Central memory CD4-positive, alpha-beta T cell (primary cell): ENCODE measurements at places on chromosomes 2 and 18.

DNA sequence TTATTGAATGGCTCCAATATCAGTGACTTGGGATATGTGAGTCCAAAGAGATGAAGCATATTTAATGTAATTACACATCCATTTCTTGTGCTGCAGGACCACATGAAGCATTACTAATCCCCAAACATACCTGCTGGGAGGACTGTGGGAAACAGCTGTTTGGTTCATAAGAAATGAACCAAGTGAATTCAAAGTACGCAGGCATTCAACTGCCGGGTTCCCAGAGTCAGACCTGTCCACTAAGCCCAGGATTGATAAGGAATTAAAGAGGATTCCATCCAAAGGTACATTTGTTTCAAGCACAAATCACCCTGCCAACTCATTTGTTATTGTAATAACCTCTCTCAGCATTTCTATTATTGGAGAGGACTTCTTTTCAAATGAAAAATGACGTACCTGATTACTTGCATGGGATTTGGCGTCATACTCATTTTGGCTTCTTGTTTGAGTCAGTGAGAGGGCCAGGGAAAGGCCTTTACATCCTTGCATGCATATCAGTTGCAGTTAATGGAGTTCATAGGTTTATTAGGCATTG, 230.7 kb downstream of the TXNL1 start:
- DNase-seq = no peak

DNA sequence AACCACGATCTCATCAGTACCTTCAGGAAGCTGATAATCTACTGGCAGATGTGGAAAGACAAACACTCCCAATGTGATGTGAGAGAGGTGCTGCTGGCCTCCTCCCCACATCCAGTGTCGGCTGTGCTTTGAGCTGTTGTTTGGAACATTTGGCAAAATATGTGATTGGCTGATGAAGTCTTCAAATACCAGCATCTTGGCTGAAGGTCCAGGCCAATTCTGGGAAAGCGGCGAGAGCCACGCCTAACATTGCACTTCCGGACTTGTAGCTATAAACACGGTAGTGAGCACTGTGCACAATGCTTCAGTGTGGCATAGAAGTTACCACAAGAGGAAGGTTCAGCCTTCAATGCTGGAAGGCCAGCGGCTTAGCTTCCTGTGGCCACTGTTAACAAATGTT, 198.8 kb downstream of the DCDC2C start:
- DNase-seq = no peak

- DNase-seq = no peak
Observed at GRCh38 chr2:178553047-178553446, 72.8 kb downstream of the PLEKHA3 start.

GRCh38 chr2:172297950-172298349, 129.4 kb upstream of the ITGA6 start:
- DNase-seq = no peak

- DNase-seq = no peak
Observed at GRCh38 chr2:220198896-220199295, 571.5 kb downstream of the SLC4A3 start.

DNA sequence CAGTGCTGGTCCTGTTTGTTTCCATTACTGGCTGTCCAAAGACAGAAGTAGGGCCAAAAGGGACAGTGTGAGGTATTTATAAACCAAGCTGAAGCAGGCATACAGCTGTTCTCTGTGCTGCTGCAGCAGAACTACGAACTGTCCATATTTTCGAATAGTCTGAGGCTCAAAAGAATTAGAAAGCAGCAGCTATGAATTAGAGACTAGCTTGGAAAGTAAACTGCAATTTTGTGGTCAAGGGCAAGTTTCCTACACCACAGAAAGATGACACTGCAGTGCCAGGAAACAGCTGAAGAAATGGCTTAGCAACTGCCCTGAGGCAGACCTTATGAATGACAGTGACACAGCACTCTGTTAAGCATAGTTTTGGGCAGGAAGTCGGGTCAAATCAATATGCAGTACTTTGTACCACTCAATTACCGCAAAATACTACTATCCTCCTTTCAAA, 125.3 kb downstream of the TMEM131 start:
- peak; percentile 11 for DNase-seq

DNA sequence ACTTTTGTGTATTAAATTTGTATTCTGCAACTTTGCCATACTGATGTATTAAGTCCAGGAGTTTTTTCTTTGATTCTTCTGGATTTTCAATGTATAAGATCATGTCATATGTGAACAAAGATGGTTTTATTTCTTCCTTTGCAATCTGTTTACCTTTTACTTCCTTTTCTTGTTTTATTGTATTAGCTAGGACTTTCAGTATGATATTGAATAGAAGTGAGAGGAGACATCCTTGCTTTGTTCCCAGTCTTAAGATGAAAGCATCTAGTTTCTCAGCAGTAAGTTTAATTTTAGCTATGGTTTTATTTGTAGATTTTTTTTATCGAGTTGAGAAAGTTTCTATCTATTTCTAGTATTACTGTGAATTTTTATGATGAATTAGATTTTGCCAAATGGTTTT, 25.5 kb downstream of the VRK2 start:
- DNase-seq = no peak

- no peak for DNase-seq
Observed at GRCh38 chr2:78896536-78896935, 129.0 kb upstream of the REG3G start.

- no peak for DNase-seq
Observed at GRCh38 chr2:128374001-128374710, 55.5 kb upstream of the HS6ST1 start.

GRCh38 chr18:11096411-11096810, 53.0 kb downstream of the PIEZO2 start:
- no peak for DNase-seq

GRCh38 chr2:160609346-160609745, 115.7 kb upstream of the RBMS1 start:
- no peak for DNase-seq

- DNase-seq = no peak
Observed at GRCh38 chr2:19525313-19525712, 166.9 kb upstream of the OSR1 start.

DNA sequence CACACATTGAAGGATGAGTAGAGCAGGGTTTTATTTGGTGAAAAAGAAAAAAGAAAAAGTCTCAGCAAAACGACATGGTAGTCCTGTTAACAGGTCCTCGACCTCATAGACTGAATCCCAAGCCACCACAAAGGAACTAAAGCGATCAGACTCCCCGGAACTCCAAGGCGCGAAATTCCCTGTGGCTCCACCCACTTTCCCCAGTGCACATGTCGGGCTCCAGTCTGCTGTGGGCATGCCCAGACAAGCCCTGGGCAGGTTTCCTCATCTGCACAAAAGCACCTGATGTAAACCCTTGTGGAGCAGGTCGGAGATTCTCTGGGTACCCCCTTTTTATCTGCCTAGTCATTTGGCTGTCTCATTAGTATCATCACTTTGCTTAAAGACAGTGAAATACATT, 170.7 kb upstream of the FSIP2 start:
- DNase-seq = no peak

GRCh38 chr2:173355132-173355865, 627 bp downstream of the CDCA7 start:
- no peak for DNase-seq

DNA sequence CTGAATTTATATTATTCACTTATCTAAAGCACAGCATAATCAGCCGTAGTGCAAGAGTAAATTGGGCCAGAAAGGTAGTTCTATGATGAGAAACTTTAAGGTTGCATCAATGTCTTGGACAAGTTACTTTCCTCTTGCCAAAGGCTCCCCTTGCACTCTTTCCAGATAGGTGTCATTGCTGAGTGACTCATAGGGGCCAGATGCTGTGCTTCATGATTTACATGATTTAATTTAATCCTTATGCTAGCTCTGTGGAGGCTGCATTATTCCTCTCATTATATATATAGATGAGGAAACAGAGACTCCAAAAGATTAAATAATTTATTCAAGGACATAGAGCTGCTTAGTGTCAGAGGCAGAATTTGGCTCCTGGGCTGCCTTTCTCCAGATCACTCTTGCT, 5.0 kb downstream of the CFAP221 start:
- no peak for DNase-seq

- DNase-seq = no peak
Observed at GRCh38 chr2:144519934-144520731, at the start of gene ZEB2. ZEB2 (minus strand) TSS chr2:144520119; CDS start chr2:144517350, 2,769 bp downstream.

GRCh38 chr2:191863988-191864387, 17.1 kb upstream of the CAVIN2 start:
- DNase-seq = no peak

- DNase-seq = no peak
Observed at GRCh38 chr2:176709149-176709951, 440.1 kb downstream of the MTX2 start.

- DNase-seq = no peak
Observed at GRCh38 chr2:9225806-9226205, 19.2 kb downstream of the ASAP2 start.

GRCh38 chr2:152359573-152360363, 24.8 kb downstream of the FMNL2 start:
- DNase-seq = no peak

GRCh38 chr2:104501342-104501741, 352.6 kb upstream of the POU3F3 start:
- no peak for DNase-seq

- DNase-seq = no peak
Observed at GRCh38 chr2:228657807-228658402, 476.4 kb upstream of the SPHKAP start.

DNA sequence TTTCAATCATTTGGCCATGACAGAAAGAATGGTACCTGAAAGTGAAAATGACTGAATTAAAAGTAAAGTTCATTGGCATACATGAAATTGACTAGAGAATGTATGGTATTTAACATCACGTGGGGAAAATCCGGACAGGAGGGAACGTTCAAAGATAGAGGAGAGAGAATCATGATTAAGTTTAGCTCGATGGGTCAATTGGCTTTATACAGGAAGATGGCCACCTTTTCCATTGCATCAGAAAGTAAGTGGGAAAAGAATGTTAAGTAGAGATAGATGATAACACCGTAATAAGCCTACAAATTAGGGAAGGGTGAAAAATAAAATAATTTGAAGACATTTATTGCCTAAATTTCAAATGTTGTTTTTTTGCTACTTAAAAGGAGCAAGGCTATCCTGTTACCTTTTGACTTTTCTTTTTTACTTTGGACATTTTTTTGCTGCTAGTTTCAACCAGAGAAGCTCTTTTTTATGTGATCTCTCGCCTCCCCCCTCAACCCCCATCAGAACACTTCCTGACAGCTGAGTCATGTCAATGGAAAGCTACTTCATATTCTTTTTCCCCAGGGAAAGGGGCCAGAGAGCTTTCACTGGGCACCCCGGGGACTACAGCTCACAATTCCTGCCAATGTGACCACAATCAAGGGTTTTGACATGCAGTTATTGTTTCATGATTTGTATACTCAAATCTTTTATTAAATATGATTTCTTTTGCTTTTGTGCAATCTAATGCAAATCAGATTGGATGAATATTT, 767 bp upstream of the CCDC102B start:
- DNase-seq = no peak

- no peak for DNase-seq
Observed at GRCh38 chr2:109487871-109488655, 125.7 kb downstream of the SEPTIN10 start.

DNA sequence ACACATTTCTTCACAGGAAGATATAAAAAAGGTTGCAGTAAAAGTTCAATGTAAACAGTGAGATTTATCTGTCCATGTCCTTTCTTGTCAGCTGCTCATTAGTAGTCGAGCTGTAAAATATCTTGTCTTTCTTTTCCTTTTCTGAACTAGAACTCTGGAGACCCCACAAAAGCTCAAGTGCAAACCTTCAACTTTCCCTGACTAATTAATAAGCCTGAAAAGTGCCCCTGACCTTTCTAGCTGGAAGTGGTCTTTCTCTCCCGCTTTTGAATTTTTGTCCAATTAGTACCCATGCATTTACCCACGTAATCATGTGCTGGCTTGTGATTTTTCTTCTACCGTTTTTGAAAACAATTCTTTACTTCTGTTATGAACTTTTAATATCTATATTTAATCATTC, 63.6 kb upstream of the EHBP1 start:
- DNase-seq = no peak

DNA sequence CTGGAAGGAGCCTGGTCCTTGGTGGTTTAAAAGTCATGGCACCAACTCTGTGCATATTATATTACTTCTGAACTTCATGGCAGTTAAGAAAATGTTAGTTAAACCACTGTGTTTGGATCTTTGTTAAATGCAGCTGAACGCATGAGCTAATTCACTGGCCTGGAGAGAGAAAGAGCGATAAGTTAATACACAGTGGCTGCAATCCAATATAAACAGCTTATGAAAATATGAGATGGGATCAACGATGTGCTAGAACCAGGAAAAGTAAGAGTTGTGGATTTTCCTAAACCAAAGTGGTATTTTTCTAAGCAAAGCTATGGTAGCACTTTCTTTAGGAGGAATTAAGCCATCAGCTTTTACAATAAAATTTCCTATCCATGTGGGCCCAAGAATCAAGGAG, 326.7 kb downstream of the MTX2 start:
- DNase-seq = no peak

DNA sequence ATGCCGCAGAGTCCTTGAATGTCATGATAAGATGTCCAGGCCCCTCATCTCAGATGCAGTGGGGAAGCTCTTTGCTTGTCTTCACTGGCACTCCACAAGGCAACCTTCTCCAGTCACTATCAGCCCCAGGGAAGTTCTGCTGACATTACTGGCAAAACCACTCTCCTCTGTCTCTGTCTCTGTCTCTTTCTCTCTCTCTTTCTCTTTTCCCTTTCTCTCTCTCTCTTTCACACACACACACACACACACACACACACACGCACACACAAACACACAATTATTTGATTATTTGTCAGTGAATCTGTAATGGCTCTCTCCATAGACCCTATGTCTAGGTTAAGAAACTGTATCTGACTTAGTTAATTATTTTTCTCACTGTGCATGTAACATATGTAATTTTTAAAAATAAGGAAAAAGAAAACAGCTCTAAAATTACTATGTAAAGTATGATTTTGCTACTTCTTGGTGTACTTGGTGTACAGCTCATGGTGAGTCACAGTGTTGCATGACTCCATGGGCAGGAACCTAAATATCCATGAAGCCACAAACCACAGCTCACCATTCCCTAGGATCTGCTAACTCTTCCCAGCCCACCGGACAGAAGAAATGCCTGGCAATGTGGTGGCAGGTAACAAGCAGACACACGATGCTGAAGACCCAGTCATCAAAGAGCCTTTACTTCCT, 594.9 kb upstream of the ID2 start:
- DNase-seq = no peak

DNA sequence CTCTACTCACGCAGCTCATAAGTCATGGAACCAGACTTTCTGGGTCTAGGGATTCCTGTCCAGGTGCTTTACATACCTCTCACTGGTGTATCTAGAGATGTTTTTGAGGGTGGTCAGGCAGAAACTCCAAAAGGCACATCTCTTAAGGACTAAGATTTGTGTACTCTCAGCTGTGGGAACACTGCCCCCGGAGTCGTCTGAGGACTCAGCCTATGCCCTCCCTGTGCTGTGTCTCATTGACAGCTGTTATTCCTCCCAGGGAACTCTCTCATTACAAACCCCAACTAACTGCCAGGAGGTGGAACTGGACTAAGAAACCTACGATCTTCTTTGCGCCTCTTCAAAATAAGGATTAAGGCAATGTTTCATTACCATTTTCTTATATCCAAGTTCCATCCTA, 293.9 kb upstream of the DLGAP1 start:
- DNase-seq = no peak

- DNase-seq = no peak
Observed at GRCh38 chr2:133247631-133248030, 320.6 kb downstream of the NCKAP5 start.

- no peak for DNase-seq
Observed at GRCh38 chr2:109062859-109063700, 65.9 kb upstream of the SH3RF3 start.

GRCh38 chr18:76654577-76654976, 159.5 kb upstream of the ZNF516 start:
- DNase-seq = no peak
